Astrocyte (in vitro differentiated cells and primary cell): ENCODE measurements at places on chromosomes 6 and 20.

- peak; percentile 29 for DNase-seq
Measured at GRCh38 chr6:142331601-142332000, 29.8 kb downstream of the ADGRG6 start.

DNA sequence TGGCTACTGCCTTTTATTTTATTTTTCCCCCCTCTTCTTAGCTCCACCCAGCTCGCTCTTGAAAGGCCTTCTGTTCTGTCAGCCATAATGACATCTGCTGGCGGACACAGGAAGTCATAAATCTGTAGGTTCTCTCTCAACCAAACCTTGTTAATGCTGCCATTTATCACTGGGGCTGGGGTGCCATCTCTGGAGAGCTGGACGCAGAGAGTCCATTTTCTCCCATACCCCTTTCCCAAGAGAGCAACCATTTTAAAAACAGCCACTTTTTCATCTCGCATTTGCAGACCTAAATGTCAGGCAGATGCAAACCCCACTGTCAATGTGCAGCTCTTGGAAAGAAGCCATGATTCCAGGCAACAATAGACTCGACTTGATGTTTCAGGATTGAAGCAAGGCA lies 13.0 kb upstream of the TSHZ2 start:
- no peak for DNase-seq

DNA sequence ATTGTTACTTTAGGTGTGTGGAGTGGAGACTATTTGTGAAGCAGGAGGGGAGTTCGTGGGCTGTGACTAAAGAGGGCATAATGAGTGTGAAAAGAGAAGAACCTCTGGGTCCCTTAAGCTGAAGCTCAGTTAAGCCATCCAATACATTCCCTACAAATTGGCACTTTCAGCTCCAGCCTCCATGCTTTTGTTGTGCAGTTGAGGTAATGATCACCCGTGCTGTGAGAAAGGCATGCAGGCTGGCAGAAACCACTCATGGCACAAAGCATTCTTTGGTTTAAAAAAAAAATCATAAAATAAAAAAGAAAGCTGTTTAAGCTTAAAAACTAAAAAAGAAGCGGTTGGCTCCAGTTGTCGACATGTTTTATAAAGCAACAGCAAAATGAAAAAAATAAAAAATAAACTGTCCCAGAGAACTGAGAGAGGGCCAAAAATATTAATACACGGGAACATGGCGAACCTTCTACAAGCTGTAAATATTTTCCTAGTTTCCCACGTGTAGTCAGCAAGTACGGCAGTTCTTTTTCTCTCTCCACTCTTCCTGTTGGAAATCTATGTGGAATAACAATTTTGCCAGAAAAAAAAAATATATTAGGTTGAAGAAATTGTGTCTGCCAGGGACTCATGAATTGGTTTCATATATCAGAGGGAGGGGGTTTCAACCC lies 82.2 kb downstream of the ANKRD60 start:
- DNase-seq: no peak

DNA sequence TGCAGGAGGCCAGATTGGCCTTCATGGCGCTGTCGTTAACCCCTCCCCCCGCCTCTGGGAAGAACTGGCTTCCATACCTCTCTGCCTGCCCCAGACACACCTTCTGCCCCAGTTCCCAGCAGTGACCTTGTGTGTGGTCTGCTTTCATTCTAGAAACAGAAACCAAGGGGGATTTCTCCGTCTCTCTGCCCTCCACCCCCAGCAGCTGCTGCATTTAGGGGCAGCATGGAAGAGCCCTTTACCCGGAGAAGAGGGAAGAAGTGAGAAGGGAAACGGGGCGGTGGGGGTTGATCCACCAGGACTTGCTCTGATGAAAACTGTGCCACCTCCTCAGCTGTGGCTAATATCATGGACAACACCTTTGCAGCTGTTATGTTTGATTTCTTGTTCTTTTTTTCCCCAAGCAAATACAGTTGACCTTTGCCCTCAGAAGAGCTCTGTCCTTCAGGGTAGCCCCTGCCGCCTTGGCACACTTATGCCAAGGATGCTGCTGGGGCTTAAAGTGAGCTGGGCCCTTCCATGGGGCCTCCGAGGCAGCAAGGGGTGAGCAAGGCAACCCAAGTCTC lies 6.1 kb downstream of the GLP1R start:
- DNase-seq: no peak

DNA sequence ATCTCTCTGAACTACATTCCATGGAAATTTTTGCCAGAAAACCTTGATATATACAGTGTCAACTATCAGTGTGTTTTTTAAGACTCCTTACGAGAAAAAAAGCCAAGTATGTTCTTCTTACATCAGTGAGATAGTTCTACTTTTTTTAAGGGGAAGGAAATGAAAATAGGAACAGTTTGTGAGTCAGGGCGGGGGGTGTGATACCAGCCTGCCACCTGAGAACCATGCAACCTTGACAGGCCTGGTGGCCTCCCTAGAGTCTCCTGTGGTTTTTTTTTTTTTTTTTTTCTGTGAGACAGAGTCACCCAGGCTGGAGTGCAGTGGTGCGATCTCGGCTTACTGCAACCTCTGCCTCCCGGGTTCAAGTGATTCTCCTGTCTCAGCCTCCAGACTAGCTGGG lies 96.3 kb upstream of the GCM1 start:
- no peak for DNase-seq

DNA sequence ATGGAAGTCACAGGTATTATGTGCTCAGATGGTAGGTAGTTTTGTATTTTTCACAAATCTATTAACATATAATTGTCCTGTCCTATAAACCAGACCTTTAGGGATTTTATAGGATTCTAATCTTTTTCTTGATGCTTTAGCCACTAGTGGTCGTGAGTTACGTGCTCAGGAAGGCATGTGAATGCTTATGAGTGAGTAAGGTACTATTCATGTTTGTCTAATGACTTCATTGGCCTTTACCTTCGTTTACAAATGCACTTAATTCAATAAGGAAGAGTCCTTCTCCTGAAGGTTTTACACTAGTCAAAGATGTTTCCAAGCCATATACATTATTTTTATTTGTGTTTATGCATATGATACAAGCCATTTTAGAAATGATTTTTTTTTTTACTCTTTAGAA lies 23.0 kb downstream of the PACRG start:
- DNase-seq: peak; percentile 65

- DNase-seq: no peak
Measured at GRCh38 chr6:3644739-3645012, 106.8 kb downstream of the PXDC1 start.

DNA sequence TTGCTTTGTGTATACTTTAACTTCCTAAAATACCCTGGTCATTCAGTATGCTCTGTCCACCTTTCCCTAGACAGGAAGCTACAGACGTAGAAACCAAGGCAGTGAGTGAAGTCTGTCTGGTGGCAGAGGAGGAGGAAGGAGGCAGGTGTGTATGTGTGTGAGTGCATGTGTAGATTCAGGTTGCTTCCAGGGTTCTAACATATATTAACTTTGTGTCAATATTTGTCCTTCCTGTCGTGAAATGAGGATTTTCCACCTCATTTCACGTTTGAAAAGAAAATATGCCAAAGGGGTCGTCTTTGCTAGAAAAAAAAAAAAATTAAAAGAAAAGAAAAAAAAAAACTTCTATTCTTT lies 411.5 kb downstream of the PKHD1 start:
- no peak for DNase-seq

DNA sequence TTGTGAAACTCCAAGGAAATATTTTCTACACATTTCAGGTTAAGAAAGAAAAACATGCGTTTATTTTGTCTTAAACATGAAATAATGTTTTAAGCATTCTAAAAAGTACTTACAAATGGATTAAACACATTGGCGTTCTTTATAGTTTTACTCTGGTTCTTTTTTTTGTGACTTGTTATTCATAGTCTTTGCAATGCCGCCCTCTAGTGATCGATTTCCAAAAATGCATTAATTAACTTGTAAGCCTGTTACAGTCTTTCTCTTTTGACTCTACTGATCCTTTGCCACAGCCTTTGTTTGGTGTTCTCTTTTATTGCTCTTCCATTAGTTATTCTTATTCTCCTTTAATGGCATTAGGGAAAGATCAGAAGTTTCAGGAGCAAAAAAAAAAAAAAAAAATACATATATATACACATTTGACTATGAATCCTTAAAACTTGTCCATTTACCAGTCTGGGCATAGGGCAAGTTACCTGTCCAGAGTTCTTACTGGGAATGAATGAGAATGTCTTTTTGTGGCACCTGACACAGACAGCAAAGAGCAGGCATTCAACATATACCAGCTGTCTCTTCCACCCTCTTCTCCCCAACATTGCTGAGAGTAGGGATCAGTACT lies 59.9 kb downstream of the MACROD2 start:
- DNase-seq: peak; percentile 22

DNA sequence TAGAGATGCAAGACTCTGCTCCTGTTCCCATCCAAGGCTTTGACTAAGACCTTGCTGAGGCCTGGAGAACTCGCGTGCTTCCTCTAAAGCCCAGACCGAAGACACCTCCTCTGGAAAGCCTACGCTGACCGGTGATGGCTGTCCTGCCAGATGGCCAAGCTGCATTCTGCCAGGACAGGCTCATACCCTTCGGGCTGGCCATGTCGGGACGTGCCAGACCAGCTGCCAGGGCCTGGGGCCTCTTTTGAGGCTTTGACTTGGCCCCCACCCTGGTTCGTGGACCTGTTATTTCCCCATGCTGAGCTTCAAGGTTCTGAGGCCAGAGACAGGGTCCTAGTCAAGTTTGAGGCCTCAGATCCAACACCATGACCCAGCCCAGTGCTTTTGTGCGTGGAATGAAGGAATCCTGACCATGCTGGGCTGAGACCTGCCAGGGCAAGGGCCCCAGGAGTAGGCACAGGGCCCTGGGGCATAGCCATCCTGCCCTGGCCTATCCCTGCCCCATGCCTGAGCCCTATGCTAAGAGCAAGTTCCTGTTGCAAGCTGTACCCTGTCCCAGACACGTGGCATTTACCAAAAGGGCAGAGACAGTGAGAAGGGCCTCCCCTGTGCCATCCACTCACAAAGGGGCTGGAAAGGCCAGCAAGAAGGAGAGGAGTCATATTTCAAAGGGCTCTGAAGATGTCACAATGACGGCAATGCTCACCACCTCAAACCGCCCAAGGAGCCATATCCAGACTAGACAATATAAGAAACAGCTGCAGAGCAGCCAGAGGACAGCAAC lies 42.8 kb downstream of the MRPL14 start:
- DNase-seq: no peak

DNA sequence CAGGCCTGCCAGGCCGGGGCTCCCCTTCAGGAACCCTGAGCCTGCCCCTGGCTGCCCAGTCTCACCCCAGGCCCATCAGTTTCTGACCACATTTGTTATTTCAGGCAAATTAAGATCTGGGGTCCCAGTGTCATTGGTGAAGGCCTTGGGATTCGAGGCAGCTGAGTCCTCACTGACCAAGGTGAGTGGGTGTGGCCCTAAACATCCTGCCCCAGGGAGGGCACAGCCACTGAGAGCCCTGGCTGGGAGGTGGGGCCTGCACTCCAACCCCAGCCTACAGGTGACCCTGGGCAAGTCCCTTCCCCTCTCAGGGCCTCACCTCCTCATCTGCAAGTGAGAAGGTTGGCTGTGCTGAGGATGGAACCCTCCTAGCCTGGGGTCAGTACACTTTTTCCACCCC lies 23.8 kb downstream of the BPIFB1 start:
- no peak for DNase-seq
